Lung microvascular endothelial cell (primary cell): ENCODE measurements at places on chromosomes 16 and 17. TPM values are rescaled to one million over a fixed set of nuclear protein-coding genes. Genes with fewer than 3 reads are reported as not detected.

DNA sequence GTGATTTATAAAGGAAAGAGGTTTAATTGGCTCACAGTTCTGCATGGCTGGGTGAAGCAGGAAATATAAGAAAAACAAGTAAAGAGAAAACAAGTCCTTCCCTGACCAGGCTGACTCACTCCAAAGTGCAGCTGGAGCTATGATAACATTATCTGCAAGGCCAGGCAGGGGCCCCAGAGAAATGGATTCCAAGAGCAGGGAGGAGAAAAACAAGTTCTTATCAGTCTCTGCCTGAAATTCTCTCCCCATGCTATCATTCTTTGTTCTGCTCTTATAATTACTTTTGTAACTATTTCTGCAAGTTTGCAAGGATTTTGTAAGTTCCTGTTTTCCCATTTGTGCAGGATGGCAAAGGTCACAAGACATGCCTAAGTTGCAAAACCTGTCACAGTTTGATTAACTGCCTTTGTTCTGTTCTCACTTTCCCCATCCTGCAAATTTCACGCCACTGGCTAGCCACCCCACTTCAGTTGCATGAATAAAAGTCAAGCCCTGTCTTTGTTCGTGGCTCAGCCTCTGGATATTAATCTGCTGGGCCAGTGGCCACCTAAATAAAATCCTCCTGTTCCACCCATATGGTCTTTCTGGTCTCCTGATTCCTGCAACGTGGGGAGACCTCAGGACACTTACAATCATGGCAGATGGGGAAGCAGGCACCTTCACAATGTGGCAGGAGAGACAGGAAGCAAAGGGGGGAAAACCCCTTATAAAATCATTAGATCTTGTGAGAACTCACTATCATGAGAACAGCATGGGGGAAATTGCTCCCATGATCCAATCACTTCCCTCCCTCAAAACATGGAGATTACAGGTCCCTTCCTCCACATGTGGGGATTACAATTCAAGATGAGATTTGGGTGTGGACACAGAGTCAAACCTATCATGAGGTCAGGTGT is 13.1 kb downstream of the ABCA9 start:
- peak; percentile 97 for DNase-seq

- no peak for DNase-seq
These were observed 22.2 kb upstream of the WSCD1 start for GRCh38 chr17:6047966-6048365.

The STX1B gene
- under 0.01 and 0.40 TPM in 2 replicates for total RNA-seq

The SSTR5 gene
- 0.20 and 0.22 TPM in 2 replicates for total RNA-seq

DNA sequence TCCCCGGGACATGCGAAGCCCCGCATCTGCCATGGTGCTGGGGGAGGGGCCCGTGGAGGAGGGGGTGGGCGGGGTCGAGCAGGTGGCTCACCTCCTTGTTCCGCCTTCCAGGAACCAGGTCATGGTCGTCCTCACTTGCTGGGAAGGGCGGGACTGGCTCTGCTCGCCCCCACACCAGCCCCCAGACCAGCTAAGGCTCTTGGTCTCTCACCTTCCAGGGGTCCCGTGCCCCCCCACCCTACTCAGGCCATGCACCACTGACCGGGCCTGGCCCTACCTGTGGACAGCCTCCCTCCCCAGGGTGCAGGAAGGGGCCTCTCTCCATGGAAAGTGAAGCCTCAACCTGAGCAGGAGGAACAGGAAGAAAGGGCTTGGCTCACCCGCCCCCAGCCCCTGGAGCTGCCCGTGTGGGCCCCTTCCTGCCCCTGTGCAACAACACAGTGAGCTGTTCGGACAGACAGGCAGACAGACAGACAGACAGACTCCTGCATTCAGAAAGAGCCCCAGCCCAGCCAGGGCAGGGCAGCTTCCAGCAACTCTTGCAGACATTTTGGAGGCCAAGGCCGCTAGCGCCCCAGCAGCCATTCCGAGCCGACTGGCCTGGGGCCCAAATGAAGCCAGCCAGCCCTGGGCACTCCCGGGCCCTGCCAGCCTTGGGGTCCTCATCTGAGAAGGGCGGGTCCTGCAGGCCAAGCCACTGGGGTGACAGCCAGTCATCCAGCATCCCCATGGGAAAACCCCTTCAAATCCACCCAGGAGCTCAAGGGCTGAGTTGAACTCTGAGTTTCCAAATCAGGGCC is 8.1 kb upstream of the KREMEN2 start:
- no peak for DNase-seq

The RHBDL1 gene
- total RNA-seq: under 0.01 and 0.22 TPM in 2 replicates

The DRC7 gene
- total RNA-seq: 0.20 and 0.22 TPM in 2 replicates

DNA sequence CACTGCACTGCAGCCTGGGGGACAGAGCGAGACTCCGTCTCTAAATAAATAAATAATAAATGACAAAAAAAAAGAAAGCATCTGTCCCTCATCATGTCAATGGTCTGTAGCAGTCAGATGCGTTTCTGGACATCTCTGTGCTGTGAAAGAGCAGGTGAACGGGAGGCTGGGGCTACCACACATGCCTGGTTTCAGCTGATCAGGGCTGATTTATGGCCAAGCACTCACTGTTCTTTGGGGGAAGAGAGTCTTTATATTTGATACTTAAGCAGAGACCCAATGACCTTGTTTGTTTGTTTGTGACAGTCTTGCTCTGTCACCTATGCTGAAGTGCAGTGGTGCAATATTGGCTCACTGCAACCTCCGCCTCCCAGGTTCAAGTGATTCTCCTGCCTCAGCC is 17.5 kb downstream of the KIAA0513 start:
- no peak for DNase-seq

- peak; percentile 20 for DNase-seq
These were observed 8.1 kb downstream of the CLTC start for GRCh38 chr17:59627770-59628171.

The TPSB2 gene
- total RNA-seq: not detected in 2 replicates

- no peak for DNase-seq
These were observed 5.3 kb downstream of the SRCIN1 start for GRCh38 chr17:38600416-38600815.

- no peak for DNase-seq
These were observed 27.4 kb upstream of the NAGLU start for GRCh38 chr17:42508426-42509165.

The DERL2 gene
- 13.1 and 20.2 TPM in 2 replicates for total RNA-seq

GRCh38 chr17:18246880-18247612 is 11.5 kb downstream of the FLII start:
- no peak for DNase-seq

The HOXB7 gene
- under 0.01 and 1.3 TPM in 2 replicates for total RNA-seq

DNA sequence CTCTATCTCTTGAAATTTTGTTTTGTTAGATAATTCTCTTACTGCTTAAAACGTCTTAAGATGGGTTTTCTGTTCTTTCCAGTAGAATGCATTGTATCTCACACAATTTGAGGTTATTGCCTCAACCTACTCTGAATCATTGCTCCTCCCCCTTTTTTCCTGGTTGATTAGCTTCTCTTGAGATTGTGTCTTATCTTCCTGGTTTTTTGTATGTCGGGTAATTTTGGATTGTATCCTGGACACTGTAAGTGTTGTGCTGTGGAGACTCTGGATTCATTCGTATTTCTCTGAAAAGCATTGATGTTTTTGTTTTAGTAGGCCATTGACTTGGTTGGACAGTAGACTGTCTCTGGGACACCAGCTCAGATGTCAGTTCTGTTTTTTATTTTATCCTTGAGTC is 26.1 kb downstream of the PRKCB start:
- no peak for DNase-seq

The LRRC36 gene
- not detected in 2 replicates for total RNA-seq

GRCh38 chr17:288802-289356 is 63.7 kb downstream of the RPH3AL start:
- DNase-seq: no peak

GRCh38 chr16:8762254-8762653 is 35.2 kb downstream of the TMEM186 start:
- no peak for DNase-seq

GRCh38 chr16:82603784-82604411 is 22.9 kb upstream of the CDH13 start:
- peak; percentile 76 for DNase-seq

The ARHGAP27 gene
- 19.0 and 33.7 TPM in 2 replicates for total RNA-seq

- DNase-seq: peak; percentile 85
These were observed 9.0 kb downstream of the CRK start for GRCh38 chr17:1447052-1447451.

The CRHR1 gene
- not detected in 2 replicates for total RNA-seq

DNA sequence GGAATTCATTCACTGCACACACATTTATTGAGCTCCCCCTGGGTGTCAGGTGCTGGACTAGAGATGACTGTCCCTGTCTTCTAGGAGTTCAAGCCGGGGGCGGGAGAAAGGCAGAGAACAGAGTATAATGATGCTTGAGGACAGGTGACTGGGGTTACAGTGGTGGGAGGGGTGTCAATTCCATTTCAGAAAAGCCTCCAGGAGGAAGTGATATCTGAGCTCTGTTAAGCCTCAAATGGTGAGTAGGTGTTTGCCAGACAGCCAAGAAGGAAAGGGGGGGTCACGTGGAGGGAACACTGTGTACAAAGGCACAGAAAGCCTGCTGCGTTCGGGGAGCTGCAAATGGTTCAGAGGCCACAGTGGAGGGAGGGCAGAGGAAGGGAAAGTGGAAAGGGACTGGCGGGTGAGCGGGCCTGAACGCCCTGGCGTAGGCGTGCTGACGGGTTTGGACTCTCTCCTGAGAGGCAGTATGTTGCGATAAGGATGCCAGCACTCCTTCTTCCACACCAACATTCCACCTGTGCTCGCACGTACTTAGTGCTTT is 9.7 kb upstream of the NXPH3 start:
- DNase-seq: no peak
